Fibroblast of skin of right biceps (primary cell): ENCODE measurements at places on chromosomes 3 and 15.

DNA sequence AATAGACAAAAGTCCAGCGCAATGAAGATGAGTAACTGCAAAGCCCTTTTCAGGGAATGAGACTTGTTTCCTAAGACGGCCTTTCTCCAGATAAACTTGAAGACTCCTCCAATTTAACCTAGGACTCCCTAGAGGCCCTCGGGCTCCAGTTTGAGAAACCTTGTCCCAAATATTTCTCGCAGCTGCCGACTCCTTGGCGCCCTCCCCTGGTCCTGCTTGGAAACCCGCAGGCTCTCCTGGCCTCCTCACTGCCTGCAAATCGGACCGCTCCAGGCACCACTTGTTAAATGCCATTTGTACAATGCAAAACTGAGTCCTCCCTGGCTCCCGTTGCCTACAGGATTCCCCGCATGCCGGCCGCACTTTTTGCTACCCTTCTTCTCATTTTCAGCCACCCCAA lies 36.8 kb downstream of the MUC4 start:
- no peak for DNase-seq

DNA sequence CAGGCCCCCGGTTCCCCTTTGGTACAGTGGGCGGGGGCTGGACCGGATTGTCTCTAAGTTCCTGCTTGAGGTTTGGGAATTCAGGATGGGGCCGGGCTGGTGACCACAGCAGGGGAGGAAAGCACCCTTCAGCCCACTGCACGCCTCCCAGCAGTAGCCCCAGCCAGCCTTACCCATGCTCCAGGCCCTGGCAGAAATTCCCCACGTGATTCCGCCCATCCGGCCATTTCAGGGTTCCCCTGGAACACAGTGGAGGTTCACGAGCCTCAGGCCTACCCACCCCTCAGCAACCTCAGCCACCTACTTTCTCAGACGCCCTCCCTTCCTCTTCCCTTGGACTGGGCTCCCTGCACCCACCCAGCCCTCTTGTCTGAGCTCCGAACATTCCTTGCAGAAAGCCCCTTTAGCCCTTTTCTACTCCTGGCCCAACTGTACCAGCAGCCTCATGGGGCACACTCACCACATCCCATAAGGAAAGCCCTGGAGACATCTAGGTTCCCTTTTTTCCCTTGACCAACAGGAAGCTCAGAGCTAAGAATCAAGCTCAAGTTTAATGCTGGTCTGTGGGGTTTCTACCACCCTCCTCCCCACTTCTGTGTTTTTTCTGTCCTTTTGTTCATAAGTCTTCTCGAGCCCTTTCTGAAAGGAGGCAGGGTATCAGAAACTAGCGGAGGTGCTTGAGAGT lies 11.5 kb downstream of the ALS2CL start:
- DNase-seq = no peak

DNA sequence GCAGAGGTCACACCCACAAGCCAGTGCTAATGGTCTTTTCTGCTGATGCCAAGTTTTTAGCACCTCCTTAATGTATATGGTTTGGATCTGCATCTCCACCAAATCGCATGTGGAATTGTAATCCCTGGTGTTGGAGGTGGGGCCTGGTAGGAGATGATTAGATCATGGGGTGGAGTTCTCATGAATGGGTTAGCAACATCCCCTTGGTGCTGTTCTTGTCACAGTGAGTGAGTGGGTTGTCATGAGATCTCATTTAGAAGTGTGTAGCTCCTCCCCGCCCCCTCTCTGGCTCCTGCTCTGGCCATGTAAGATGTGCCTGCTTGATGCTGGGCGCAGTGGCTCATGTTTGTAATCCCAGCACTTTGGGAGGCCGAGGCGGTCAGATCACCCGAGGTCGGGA lies 37.3 kb upstream of the KLHL6 start:
- DNase-seq = no peak

- no peak for DNase-seq
Observed at GRCh38 chr3:143224716-143225115, 105.1 kb downstream of the CHST2 start.

DNA sequence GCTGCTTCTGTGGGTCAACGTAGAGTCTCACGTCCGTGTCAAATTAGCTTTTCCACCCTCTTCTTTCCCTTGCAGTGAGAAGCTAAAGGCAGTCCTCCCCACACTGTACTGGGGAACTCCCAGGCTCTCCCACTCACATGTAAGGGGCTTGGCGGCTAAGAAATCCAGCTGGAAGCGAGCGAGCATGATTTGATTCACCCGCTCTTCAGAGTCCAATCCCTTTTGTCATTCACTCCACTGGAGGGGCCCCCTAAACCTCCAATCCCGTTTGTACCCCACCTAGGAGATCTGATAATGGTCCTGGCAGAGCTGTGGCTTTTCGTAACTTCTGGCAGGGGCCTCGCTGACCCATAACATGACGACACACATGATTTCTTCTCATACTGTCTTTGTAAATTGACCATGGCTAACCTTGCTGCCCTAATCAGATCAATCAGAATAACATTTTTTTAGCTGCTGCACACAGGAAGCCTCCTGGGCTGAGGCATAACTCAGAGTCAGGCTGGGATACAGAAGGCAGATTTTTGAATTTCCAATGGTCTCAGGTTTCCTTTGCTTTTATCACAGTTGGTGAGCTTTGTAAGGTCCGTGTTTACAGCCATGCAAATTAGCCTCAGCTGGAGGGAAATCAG lies 235.2 kb downstream of the GREM1 start:
- DNase-seq = peak; percentile 69

- no peak for DNase-seq
Observed at GRCh38 chr3:54950391-54951003, 22.6 kb upstream of the LRTM1 start.

GRCh38 chr3:32450426-32450825 lies 52.2 kb downstream of the CMTM6 start:
- DNase-seq = no peak

DNA sequence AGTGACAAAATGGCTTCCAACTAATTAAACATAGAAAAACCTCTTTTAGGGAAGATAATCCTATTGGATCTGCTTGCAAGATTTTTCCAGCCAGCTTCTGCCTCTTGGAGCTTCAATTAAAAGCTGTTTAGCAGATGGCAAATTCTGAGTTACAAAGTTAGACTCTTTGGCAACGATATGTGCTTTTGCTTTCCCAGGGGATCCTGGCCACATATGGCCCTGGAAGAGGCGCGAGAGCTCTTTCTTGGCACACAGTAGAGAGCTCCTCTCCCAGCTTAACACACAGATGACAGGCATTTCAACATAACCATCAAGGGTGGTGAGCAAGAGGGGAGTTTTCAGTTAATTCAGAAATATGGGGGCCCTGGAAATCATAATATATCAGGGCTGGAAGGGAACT lies 41.6 kb upstream of the GALNT15 start:
- DNase-seq = peak; percentile 75

GRCh38 chr3:38022301-38022700 lies 7.1 kb downstream of the PLCD1 start:
- DNase-seq = no peak
